Activated T-helper 2 cell treated with anti-CD3 and anti-CD28 coated beads, Interferon-gamma antibody, Interleukin-2, Interleukin-4, amounts not matched to agents 10 μg/mL and 5 μg/mL and 100 μg/mL, durations not matched to agents 14 hours and 24 hours and 36 hours (primary cell): ENCODE measurements at places on chromosomes 3 and 15.

GRCh38 chr3:50163572-50164455 is 8.7 kb downstream of the SEMA3F start:
- DNase-seq: no peak

- DNase-seq: no peak
Measured at GRCh38 chr15:58348095-58348812, 83.5 kb upstream of the LIPC start.

DNA sequence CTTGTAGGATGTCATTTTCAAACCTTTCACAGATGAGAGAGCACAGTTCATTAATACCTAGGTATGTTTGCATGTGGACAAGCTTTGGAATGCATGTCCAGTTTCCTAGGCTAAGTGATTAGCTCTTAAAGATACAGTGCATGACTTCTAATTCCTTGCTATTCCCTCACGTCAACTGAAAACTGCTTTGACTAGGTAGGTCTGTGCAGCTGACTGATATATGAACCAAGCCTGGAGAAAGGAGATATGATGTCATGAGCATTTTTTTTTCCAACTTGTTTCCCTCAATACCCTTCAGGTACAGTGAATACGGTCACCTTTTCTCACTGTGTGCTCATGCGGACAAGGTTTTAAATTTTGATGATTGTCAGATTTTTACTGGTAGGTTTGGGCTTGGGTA is 41.6 kb upstream of the TASOR start:
- DNase-seq: no peak

DNA sequence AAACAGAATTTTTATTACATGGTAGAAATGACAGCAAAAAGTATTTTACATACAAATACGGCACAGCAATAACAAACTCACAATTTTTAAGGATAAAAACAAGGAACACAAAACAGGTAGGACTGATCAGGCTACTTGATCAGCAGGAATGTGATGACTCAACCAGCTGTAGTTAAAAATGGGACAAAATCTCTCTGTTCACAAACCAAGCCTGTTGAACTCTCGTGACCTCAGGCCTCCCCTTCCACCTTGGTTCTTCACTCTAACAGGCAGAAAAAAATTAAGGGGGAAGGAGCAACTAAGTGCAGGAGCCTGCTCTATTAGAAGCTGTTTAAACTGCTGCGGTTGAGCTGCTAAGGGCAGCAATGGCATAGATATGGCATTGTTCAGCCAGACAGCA is 18.7 kb downstream of the FBXL22 start:
- no peak for DNase-seq

GRCh38 chr3:31636049-31636448 is 103.3 kb downstream of the STT3B start:
- DNase-seq: no peak

- DNase-seq: no peak
Measured at GRCh38 chr15:42786978-42787377, 50.0 kb upstream of the CDAN1 start.

GRCh38 chr15:87959662-87960061 is 296.9 kb downstream of the NTRK3 start:
- no peak for DNase-seq

- DNase-seq: no peak
Measured at GRCh38 chr3:44329946-44330345, 8.6 kb upstream of the TCAIM start.

GRCh38 chr3:112560721-112561483 is 860 bp downstream of the ATG3 start:
- peak; percentile 67 for DNase-seq

- no peak for DNase-seq
Measured at GRCh38 chr15:66884661-66885237, 180.7 kb upstream of the SMAD3 start.
